HCEC 1CT (cell line): ENCODE measurements at places on chromosomes 3 and 15.

DNA sequence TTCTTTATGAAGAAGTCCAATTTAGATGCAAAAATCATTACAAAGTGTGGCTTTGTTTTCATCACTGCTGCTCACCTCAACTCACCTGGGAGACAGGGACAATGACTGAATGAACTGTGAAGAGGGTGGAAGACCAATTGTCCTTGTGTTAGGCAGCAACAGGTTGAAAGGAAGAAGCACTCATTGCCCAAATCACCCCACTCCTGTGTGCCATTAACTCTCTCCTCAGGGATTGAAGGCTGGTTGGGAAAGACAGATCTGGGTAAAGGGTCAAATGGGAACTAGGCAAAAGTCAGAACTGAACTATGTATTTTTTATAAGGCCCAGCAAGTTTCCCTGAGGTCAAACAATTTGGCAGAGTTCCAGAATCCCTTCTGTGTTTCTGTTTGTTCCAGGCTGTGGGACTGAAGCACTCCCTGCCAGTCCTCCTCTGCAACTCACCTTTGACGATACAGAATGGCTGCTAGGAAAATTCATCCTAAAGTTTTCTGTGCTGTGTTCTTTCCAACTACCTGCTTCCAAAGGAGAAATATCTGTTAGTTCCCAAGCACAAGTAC lies 68.6 kb upstream of the CCDC39 start:
- DNase-seq, result no peak

DNA sequence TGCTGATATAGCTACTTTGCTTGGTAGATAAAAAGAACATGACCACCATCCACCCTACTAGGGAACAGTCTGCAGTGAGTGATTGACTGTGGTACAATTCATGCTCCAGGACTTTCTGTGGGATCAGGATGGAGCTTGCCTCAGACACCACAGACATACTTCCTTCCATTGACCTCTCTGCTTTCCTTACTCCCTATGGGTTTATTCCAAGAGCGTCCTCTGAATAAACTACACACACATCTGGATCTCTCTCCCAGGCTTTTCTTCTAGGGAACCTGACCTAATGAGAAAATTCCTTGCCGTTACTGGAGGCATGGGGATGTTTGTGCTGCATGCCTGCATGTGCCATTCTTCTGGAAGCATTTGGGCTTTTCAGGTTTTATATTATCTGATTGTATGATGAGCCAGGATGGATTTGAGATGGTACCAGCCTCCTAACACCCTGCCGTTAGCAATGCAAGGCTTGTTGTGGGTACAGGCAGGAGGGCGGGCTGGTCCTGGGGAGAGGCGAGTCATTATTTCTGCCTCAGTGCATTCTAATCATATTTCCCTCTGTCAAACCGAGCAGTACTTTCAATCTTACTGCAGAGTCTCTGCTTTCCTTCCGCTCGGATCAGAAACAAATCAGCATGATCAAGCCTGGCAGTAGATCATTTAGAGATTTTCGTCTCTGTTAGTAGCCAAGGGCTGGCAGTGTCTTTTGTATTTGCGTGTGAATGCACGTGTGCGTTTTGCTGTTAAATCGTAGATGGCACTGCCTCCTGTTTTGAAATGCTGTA lies 279.2 kb downstream of the PDCD6IP start:
- DNase-seq, result no peak

GRCh38 chr15:63870487-63871209 lies 36.9 kb upstream of the HERC1 start:
- peak; percentile 63 for DNase-seq

GRCh38 chr3:43522727-43523362 lies 99.0 kb downstream of the ANO10 start:
- DNase-seq, result peak; percentile 27
